ENCODE measurements at places on chromosomes 5 and 9.

GRCh38 chr5:137565450-137565849 lies 66.3 kb upstream of the SPOCK1 start:
- DNase-seq = no peak

DNA sequence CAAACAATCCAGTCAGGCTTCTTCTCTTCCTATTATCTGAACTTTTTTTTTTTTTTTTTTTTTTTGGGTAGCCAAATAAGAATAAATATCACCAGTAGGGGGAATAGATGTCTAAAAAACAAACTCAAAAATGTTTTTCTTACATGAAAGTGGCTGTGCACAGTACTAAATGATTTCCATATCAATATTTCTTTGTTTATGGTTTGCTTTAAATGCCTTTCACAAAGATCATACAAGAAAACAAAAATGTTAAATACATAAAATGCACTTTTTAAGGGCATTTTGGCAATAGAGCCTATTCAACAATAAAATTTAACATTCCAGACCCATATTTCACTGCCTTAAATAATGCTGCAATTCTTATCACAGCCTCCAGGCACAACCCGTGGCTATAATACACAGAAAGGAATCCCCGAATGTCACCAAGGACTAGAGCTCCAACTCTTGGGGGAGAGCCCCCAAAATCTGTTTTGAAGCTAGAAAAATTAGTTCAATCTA lies 91.1 kb upstream of the TBCA start:
- DNase-seq = no peak

DNA sequence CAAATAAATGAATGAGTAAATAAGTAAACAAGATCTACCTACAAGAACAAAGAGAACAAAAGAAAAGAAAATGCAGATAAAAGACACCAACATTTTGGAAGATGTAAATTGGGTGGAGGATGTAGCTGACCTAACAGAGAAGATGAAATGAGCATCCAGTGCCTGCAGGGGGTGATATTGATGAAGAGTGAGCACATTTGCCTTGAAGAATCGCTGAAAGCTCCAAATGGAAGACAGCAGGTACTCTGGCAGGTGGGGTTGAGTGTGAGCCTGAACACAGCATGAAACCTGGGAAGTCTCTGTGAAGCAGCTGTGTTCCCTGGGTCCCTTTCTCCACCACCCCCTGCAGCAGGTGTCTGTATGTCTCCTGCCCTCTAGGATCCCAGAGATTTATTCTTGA lies 125.6 kb downstream of the NXNL2 start:
- no peak for DNase-seq

DNA sequence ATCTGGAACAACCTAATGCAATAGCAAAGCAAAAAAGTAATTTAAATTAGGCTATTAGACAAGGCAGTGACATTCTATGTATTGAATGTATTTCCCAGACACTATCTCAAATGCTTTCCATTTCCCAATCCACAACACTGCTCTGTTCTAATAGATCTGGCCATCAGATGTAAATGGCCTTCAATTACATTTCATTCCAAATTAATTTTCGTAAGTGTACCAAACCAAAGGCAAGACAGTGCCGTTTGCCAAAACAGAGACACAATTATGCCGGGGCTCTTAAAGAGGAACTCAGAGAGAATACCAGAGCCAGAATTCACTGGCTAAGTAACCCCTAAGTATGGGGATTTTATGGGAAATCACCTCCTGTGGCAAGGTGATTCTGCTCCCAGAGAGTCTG lies 63.1 kb downstream of the GNAQ start:
- DNase-seq = no peak

DNA sequence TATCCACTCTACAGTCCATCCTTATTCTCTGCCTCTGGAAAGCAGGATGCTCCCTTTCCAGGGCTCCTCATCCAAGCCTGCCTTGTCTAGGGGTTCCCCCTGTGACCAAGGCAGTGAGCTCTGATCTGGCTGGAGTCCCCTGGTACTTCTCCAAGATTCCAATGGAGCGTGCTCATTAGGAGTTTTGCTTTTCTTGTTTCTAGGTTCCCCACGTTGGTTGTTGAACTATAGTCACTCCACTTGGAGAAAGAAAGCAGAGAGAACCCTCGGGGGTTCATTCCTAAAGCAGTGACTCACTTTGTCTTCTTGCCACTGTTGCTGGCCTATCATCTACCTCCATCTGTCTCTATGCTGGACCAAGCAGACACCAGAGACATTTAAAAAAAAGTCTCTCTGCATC lies 192.6 kb downstream of the TLE4 start:
- DNase-seq = no peak

DNA sequence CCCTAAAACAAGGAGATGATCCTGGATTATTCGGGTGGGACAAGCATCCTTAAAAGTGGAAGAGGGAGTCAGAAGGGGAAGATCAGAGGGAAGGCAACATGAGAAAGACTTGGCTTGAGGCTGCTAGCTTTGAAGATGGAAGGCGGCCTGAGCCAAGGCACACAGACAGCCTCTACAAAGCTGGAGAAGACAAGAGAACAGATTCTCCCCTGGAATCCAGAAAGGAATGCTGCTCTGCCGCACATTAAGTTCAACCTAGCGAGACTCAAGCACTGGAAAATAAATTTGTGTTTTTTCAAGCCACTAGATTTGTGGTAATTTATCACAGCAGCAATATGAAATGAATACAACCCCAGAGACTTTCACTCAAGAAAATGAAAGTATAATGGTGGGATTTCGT lies 17.9 kb downstream of the SLC36A3 start:
- DNase-seq = no peak

GRCh38 chr5:110413856-110414255 lies 312.6 kb downstream of the TMEM232 start:
- DNase-seq = no peak

Data from left cardiac atrium (tissue), 4 donors.